Activated naive CD8-positive, alpha-beta T cell treated with anti-CD3 and anti-CD28 coated beads, Interleukin-2, amount 50 U/mL, for 16 hours (primary cell): ENCODE measurements at places on chromosomes 7 and 10.
A peak's percentile ranks its signal among the peaks of the same experiment; 100 is the strongest.

DNA sequence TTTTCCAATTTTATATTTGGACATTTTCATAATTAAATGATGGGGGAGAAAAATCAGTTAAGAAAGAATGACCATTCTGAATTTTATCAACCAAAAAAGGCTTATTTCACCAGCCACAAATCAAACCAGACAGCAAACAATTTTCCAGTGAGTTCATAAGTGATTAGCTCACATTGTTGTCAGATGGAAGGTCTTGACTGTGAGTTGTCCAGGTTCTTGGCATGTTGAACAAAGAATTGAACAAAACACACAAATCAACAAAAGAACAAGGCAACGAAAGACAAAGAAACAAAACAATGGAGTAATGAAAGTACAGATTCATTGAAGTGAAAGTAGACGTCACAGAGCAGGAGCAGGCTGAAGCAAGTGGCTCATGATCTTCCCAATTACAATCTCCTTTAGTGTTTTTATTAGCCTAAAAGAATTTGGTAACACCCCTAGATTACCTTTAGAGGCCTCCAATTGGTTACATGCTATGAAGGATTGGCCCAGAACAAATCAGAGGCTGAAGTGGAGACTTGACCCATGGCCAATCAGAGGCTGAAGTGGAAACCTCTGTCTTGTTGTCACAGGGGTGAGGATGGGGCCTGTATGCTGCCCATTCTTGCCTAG lies 248.7 kb downstream of the NEBL start:
- DNase-seq: no peak

DNA sequence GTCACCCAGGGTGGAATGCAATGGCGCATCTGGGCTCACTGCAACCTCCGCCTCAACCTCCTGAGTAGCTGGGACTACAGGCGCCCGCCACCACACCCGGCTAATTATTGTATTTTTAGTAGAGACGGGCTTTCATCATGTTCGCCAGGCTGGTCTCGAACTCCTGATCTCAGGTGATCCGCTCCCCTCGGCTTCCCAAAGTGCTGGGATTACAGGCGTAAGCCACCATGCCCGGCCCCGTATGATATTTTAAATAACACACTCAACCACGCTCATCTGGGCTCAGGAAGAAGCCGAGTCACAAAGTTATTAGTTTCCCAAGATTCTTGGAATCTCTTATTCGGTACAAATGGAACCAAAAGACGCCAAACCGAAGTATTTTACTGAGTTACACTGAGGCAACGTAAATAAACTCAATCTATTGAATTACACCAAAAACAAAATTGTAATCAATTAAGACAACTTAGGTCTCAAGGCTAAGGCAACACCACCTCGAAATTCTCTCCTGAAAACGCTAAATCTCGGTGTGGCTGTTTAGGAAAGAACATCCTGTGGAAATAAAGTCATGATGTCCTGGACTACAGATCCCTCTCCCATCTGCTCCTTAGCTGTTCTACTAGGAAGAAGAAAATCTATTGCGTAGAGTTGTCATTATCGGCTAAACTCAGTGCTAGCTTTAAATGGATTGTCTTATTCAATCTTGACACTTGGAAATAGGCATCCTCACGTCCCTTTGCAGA lies 910 bp downstream of the ARHGAP19 start:
- no peak for DNase-seq

DNA sequence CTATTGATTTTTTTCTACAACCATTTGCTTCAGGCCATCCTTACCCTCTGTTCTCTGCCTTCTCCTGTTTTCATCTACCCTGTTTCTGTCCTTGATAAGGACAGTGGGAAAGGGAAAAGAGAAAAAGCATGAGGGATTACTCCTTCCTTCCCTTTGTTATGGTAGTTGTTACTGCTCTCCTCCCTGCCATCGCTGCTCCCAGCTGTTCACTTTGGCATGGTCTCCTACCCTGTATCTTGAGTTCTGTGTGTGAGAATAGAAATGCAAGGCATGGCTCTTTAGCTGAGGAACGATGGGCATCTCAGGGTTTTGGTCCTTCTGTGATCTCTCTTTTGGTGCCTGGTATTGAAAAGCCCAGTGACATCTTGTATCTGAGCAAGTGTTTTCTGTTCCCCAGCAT lies 6.4 kb downstream of the CCSER2 start:
- DNase-seq: no peak

- DNase-seq: no peak
These were observed 1.2 kb upstream of the GTPBP4 start for GRCh38 chr10:986881-987619.

- DNase-seq: no peak
These were observed 107.1 kb downstream of the TRRAP start for GRCh38 chr7:98985406-98985805.

GRCh38 chr7:11533229-11533820 lies 298.7 kb downstream of the THSD7A start:
- no peak for DNase-seq

DNA sequence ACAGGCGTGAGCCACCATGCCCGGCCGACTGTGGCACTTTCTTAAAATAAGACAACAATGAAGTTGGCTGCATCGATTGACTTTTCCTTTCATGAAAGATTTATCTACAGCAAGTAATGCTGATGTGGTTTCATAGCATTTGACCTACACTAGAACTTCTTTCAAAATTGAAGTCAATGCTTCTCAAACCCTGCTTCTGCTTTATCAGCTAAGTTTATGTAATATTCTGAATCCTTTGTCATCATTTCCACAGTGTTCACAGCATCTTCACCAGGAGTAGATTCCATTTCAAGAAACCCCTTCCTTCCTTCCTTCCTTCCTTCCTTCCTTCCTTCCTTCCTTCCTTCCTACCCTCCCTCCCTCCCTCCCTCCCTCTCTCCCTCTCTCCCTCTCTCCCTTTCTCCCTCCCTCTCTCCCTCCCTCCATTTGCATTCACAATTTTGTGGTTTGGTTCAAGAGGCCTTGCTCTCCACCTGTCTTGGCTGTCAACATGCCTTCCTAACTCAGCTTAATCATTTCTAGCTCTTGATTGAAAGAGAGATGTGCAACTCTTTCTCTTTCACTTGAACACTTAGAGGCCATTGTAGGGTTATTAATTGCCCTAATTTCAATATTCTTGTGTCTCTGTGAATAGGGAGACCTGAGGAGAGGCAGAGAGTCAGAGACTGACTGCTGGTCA lies 52.1 kb downstream of the HDAC9 start:
- no peak for DNase-seq

GRCh38 chr10:79387466-79387973 lies 40.3 kb downstream of the PPIF start:
- no peak for DNase-seq

DNA sequence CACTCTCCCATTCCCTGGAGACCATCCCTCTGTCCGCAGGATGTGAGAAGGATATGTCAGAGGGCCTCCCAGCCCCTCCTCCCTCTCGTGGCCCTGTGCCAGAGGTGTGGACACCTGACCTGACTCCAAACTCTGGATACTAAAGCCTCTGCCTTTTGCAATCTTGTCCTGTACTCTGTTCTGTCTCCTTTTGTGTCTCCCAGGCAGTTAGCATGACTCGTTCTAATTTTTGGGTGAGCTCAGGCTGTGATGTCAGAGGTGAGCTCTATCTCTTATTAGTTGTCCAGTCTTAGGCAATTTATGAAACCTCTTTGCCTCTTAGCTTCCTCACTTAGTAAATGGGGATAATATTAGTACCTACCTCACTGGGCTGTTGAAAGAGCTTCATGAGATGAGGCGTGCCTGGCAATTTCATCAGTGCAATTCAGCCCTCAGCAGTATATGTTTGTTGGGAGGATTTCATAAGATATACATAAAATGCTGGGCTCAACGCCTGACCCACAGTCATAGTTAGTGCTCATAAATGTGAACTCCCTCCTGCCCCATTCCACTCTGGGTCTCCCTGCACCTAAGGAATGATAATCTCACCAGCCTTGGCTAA lies 10.9 kb downstream of the MARVELD1 start:
- DNase-seq: no peak

DNA sequence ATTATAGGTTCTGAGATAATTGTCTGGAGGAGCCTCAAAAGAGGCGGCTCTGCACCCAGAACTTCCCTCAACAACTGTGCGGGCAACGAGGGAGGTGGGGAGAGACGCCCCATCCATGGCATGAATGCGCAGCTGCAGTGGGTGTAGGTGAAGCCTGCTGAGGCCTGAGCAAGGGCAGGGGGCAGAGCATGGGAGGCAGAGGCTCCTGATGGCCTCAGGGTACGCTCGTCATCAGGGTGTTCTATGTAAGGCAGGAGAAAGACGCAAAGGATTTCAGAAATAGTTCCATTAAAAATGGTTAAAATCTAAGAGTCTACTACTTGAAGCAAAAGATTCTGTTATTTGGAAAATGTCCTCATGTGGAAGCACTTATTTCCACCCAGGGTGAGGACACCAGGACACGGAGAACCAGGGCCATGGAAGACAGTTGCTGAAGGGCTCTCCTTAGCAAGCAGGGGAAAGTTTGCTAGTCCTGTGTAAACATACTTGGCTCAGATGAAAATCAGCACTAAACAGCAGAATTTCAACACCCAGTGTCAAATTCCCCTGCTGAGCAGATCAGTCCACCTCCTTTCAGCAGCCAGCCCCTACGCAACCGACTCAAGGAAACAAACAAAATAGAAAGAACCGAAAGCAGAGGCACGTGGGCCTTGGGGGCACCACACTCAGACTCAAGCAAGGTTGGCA lies 18.9 kb downstream of the INSIG1 start:
- DNase-seq: no peak

DNA sequence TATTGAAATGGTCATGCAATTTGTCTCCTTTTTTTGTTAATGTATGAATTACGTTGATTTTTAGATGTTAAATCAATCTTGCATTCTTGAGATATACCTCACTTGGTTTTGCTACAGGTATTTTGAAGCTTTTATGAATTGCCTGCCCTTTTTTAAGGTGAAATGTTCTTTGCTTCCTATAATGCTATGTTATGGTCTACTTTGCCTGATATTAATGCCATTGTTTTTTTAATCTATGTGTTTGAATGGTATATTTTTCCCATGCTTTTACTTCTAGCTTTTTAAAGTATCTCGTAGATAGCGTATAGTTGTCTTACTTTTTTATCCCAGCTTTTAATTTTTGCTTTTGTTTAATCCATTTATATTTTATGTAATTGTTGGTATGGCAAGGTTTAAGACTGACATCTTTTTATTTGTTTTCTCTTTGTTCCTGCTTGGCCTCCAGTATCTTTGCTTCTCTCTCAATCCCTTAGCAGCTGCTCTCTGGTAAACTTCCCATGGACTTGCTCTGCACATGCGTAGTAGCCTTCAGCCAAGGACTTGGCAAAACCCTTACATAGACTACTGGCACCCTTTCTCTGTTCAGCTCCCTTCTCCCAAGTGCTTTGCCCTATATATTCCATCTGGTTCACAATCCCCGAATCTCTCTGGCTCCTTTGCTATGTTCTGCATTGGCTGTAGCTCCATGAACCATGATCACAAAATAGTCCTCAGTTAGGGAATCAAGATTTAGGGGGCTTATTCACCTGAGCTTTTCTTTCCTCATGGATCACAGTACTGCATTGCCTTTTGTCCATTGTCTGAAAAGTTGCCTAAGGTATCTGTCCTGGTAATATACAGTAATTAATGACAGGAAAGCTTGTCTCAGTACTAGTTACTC lies 8.4 kb downstream of the TRIM24 start:
- DNase-seq: no peak

DNA sequence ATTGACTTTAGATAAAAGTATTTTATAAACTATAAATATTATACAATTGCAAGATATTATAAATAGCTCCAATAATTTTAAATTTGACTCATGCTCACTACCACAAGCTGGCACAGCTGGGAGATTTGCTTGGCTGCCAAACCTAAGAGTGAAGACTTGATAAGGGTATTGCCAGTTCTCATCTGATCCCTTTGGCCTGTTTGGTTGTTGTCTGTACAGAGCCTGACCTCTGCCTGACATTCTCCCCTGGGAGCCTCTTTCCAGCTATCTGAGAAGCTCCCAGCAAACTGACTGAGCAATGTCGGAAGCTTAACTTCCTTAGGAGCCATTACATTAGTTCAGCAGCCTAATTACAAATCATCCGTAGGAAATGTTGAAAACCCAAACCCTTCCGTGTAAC lies 10.2 kb upstream of the LMOD2 start:
- DNase-seq: no peak

DNA sequence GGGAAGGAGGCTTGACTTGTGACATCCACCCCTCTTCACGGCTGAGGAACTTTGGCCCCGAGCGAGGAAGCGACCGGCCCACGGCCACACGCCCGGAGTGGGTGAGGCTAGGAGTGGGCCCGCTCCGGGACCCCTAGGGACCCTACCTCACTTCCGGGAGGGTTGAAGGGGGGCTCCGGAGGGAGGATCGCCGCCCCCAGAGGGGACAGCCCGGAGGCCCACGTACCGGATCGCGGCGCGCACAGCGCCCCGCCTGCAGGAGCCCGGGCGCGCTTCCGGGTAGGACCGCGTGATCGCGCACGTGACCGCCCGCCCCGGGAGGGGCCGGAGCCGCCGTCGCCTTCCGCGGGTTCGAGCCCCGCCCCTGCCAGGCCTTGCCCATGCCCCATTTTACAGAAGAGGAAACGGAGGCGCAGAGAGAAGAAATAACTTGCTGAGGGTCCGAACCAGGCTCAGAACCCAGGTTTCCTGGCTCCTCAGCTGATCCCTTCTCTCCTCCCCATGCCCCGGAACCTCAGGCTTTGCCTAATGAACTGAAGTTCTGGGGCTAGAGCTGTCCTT lies at the start of gene HPS1:
Gene HPS1, minus strand, starts transcription at position 275 of the 561 bp plus-strand sequence. CDS start 3,695 bp downstream, outside the sequence.
- DNase-seq: peak; percentile 68

DNA sequence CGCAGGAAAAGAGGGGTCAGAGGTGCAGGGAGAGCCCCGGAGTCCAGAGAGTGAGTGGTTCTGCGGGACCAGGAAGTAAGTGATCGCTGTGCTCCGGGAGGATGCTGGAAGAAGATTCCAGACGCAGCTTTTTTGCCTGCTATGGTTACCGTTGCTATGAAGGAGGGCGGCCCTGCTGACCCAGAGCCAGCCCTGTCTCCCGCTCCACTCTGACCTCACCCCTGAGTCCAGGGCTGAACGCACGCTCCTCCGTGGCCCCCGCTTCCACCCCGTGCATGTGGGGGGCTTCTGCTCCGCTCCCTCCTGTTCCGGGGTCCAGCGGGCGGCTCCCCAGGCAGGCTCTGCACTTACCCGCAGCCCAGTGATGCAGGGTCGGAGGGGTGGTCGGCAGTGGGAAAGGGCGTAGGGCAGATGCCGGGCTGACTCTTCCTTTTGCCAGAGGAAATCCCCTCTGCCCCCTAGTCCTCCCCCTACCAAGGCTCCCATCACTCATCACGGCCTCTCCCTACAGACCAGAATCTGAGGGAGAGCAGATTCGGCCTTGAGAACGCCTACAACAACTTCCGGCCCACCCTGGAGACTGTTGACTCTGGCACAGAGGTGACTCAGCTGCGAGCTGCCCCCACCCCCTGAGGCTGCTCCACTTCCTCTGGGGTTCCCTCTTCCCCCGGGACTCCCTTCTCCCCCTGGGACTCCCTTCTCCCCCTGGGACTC lies 2.7 kb upstream of the MUC17 start:
- peak; percentile 41 for DNase-seq

GRCh38 chr7:46759711-46760480 lies 822.0 kb downstream of the TNS3 start:
- no peak for DNase-seq

DNA sequence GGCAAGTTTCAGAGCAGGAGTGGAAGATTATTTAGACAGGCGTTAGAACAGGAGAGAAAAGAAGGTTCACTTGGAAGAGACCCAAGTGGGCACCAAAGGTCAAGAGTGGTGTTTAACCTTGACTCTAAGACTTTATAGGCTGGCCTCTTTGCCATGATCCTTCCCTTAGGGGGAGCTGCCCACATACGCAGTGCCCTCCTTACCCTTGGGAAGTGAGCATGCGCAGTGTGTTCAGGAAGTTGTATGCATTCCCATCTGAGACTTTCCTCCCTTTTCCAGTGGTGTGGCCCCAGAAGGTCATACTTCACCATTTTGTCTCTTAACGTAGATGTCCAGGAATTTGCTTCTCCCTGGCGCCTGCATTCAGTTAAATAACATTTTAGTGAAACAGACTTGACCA lies 95.8 kb downstream of the CXCL12 start:
- DNase-seq: no peak
